Stimulated activated CD4-positive, alpha-beta T cell treated with anti-CD3 and anti-CD28 coated beads, Interleukin-15, amount 100 ng/mL, for 24 hours (primary cell): ENCODE measurements at places on chromosomes 2 and 18.

DNA sequence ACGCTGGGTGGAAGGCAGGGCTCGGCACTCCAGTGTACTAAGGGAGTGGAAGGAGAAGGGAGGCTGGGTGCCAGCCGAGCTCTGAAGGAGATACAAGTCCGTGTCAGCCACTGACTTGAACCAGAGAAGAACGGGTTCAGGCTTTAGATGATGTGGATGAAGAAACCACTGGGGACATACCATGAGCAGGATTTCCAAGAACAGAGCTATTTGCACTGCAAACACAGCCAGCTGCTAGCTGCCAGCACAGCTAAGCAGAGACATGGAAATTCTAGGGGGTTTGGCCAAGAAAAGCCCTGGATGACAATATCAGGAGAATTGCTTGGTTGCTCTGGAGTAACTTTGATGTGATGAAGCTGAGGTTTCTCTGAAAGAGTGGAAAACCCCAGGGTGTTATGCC, 5.2 kb downstream of the CD207 start:
- no peak for DNase-seq

- no peak for DNase-seq
These were observed 51.0 kb upstream of the GLS start for GRCh38 chr2:190829642-190830041.

- DNase-seq: no peak
These were observed 166.5 kb upstream of the CXCR4 start for GRCh38 chr2:136284226-136285119.

DNA sequence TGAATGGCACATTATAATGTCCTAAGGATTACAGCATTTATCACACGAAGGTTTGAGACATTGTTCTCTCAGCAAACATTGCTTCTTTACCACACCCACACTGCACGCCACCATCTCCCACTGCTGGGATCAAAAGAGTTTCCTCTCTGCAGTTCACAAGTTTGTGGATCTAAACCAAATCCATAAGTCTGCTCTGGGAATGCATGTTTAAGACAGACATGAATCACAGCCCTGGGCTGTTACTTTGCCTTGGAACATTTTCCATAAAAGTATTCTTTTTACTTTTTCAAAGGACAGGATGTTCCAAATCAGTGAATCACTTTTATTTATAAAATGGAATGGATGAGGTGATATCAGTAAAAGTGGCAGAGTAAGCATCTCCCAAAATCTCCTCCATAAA, 36.1 kb downstream of the STPG4 start:
- no peak for DNase-seq

- no peak for DNase-seq
These were observed 5.2 kb downstream of the CAD start for GRCh38 chr2:27222407-27222806.

DNA sequence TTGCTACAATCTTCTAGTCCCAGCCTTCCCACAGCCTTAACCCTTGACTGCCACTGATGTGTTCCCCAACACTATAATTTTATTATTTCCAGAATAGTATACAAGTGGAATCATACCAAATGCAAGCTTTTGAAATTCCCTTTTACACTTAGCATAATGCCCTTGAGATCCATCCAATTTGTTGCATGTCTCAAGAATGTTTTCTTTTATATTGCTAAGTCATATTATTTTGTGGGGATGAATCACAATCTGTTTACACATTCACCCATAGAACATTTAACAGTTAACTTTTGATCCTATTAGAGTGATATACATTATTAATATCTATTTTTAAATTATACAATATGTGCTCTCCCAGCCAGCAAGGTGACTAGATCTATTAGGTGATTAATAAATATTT, 74.3 kb upstream of the KYNU start:
- no peak for DNase-seq
